Stimulated activated CD4-positive, alpha-beta T cell treated with anti-CD3 and anti-CD28 coated beads, Interleukin-1b, Interleukin-23, amount 100 ng/mL, for 1 hour (primary cell): ENCODE measurements at places on chromosomes 1 and 21.

DNA sequence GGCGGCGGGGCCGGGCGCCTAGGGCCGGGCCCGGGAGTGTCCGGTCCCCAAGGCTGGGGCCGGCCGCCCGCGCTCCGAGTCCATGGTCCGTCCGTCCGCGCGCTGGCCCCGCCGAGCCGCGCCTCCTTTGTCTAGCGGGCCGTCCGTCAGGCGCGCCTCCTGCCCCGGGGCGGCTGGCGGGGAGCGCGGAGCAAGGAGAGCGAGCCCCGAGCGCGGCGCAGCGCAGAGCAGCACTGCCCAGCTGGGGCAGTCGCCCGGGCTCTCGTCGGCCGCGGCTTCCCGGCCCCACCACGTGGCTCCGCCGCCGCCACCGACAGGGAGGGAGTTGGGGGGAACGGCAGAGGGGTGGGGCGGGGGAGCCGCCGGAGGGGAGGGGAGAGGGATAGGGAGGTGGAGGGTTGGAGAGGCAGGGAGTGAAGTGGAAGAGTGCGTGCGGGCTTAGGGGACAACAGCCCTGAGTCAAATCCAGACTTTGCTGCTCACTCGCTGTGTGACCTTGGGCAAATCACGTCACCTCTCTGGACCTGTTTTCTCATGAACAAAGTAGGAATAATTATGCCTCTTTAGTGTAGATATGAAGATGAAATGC, at the start of gene NKAIN1:
Gene NKAIN1, minus strand, starts transcription at position 235 of the 589 bp plus-strand sequence. CDS start 340 bp downstream, outside the sequence.
- DNase-seq = no peak

- DNase-seq = peak; percentile 51
Observed at GRCh38 chr21:45136927-45137611, 62.7 kb downstream of the ADARB1 start.

DNA sequence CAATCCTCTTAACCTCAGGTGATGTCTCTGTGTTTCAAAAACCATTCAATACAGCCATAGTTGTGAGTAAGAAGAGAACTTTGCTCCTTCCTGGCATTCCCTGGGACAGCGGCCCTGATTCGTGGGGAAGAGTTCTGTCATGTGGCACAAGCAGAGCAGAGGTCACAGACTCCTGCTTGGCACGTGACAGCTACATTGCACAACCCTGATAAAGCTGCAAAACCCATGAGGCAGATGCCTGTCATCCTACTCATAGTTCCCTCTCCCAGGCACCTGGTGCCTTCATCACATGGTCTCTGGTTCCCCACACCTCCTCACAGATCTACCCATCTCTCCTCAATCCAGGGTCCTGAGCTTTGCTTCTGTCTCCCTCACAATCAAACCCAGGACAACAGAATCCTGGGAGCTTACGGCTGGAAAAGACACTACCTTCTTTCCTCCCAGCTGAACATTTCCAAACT, 70.8 kb downstream of the PLPP3 start:
- no peak for DNase-seq

GRCh38 chr1:28028873-28029654, 59.3 kb downstream of the EYA3 start:
- no peak for DNase-seq

DNA sequence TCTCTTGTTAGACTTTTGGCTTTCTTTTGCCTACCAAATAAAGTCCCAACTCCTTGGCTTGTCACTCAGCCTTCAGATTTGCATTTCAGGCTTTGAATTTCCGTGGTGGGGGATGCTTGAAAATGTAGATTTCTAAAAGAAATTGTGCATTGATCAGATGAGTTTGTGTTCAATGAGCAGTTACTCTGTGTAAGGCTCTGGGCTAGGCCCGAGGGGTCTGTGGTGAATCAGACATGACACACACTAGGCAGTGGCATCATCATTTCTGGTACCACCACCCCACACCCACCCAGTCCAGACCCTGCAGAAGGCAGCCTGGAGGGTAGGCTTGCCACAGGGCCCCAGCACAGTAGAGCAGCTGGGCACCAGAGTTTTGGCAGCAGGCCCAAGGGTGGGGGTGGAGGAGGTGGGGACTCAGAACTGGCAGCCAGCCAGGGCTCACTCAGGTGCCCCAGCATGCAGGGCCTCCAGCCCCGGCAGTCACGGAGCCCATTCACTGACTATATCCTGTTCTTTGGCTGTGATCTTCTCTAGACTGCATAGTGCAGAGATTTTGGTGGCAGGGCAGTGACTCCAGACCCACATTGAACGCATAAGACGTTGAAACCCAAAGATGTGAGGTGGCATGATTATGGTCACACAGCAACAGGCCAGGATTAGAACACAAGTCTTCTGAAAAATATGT, 97.2 kb upstream of the ARTN start:
- peak; percentile 37 for DNase-seq

DNA sequence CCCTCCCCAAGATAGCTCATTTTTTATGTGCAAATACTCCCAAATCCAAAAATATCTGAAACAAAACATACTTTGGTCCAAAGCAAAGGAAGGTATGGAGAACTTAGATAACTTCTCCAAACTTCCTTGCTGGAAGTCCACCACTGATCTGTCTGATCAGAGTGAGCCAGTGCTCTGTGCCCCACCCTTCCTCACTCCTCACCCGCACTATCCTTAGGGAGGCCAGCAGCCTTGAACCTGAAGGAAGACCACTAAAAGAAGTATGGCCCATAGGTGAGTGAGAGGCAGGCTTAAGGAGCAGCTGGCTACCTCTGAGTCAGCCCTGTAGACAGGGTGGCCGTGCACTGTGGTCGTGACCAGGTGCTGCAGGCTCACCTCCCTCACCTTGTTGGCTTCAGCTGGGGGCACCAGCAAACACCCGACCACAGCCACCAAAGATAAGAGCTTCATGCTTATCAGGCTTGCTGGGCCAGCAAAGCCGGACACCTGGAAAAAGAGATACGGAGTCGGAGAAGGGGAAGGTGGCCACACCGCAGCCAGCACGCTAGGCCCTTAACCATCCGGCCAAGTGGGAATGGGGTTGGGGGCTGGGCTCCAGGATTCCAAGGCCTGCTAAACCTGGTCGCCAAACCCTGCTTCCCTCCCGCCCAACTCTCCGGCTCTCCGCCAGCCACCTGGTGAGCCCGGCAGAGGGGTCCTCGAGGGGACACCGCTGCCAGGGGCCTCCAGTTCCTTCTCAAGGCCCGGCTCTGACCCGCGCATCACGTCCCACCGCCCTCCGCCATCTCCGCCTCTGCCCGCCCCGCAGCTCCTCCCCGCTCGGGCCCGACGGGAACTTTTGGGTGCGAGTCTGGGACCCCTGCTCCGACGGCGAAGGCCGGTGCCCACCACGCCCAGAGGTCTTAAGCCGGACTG, 543 bp downstream of the TMEM9 start:
- no peak for DNase-seq

- DNase-seq = no peak
Observed at GRCh38 chr1:245933431-245934045, 573.5 kb downstream of the SMYD3 start.

GRCh38 chr1:3207217-3207848, 138.3 kb downstream of the PRDM16 start:
- DNase-seq = no peak

GRCh38 chr1:208757846-208758245, 513.7 kb upstream of the PLXNA2 start:
- no peak for DNase-seq

GRCh38 chr1:55287723-55288122, 72.6 kb upstream of the USP24 start:
- no peak for DNase-seq

GRCh38 chr1:229364207-229365065, 21.6 kb upstream of the CCSAP start:
- DNase-seq = no peak

- no peak for DNase-seq
Observed at GRCh38 chr21:27831816-27832569, 865.1 kb upstream of the ADAMTS5 start.

- DNase-seq = no peak
Observed at GRCh38 chr1:109947582-109948284, 36.8 kb upstream of the AHCYL1 start.

- no peak for DNase-seq
Observed at GRCh38 chr1:116321766-116322175, 51.3 kb upstream of the ATP1A1 start.

DNA sequence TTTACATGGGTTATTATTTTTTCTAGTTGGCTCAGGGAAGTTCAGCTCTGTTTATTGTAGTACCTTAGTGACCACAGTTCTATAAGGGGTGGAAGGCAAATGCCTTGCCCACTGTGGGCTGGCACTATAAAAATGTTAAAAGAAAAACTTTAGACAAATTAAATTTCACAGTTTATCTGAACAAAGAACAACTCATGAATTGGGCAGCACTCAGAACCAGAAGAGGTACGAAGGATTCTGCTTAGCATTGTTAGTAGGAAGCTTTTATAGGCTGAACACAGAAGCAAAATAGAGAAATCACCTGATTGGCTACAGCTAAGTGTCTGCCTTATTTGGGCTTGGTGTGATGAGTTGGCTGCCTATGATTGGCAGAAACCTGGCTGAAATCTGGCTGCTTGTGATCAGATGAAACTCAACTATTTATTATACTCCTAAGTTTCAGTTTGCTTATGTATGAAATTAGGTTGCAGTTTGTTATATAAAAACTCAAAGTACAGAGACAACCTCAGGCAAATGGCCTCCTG, 35.8 kb upstream of the SLC35D1 start:
- no peak for DNase-seq

DNA sequence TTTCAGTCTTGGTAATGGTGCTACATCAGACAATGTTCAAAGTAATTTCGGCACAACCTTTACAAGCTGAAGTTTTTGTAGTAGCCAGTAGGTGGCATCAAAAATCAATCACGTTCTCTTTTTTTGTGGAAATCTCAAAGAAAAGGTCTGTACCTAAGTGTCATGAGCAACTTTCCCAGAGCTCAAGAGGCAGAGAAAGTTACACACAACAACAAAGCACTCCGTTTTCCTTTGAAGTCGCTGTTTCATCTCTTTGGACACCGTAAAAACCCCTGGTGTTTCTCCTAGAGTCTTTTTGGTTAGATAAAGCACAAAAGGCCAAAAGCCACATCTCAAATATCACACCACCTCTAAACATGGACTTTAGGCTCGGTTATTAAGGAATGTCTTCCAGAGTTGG, 131.6 kb downstream of the LHX8 start:
- DNase-seq = no peak

DNA sequence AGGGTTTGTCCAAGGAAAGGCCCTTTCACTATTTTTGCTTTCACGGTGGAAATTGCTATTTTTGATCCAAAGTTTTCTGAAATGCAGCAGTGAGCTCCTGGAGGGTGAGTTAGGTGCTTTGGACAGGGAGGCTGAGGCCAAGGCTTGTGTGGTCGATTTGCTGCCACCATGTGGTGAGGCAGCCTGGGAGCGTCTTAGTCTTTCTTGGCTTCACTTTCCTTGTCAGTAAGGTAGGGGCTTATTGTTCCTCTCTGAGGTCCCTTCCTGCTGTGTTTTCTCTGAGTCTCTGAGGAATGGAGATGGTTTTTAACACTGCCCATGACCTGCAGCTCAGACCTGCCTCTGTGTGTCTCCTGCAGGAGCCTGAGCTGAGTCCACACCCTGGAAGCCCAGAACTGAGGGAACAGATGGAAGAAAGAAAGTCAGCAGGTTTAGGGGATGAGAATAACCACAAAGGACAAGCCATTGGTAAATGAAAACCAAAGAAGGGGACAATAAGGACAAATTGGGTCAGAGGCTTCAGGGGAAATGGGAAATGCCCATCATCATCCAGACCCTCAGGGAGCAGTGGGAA, 20.1 kb upstream of the S100A10 start:
- DNase-seq = no peak

DNA sequence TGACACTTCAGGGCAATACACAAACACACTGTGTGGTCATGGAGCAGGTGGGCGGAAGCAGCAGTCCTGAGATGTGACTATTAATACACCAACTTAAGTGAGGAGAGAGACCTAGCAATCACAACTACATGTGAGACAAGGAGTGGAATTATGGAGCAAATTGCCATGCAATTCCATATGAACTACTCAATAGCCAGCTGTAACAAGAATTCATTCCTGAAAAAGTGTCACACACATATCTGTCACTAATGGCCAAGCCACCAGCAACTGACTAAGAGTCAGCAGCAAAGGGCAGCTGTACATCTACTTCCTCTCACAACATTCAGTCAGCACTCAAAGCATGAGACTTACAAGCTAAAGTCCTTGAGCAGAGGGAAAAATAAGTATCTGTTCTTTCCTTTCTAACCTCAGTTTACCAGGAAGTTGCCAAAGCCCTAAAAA, 46.2 kb downstream of the GPR3 start:
- DNase-seq = no peak

GRCh38 chr1:13952985-13953384, 253.0 kb downstream of the PRDM2 start:
- DNase-seq = no peak

DNA sequence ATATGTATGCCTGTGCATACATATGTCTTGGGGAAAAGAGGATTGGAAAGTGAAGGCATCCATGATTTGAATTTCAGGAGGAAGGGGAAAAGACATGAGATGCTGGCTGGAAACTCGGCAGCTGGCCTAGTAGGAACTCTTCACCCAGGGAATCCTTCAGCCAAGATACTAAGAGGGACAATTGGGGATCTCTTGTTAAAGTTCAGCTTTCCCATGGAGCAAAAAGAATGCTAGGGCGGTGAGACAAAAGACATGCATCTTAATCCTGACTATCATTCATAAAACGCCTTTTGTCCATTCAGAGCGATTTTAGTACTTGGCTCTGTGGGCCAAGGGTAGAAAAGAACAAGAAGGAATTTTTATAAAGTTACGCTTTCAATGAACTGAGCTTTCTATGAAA, 20.5 kb downstream of the PDPN start:
- DNase-seq = no peak

DNA sequence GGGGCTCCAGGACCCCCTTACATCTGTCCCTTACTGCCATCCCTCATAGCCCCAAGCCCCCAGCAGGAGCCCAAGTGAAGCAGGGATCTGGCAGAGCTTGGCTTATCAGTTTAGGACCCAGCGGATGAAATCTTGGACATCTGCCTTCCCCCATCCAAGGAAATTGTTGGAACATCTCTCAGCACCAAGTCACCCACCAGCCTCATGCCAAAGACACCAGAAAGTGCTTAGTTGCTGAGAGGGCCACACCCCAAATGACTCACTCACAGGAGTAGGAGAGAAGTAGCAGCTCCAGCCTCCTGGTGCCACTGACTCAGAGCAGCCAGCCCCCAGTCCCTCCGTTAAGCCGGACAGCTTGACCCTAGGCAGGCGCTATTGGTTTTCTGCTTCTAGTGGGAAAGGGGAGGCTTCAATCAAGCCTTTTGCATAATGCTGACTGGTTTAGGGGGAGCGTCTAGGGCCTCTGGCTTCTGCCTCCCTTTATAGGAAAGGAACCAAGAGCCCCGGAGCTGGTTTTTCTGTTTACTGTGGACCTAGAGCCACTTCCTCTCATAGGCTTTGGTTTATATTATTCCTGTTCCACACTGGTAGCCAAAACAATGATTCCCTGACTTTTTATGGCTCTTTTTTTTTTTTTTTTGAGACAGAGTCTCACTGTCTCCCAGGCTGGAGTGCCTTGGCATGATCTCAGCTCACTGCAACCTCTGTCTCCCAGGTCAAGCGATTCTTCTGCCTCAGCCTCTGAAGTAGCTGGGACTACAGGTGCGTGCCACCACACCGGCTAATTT, 114.2 kb upstream of the IPO9 start:
- DNase-seq = no peak

GRCh38 chr1:235906436-235906835, 39.7 kb upstream of the LYST start:
- no peak for DNase-seq
